HT1080 (cell line): ENCODE measurements at places on chromosomes 1 and 21.

DNA sequence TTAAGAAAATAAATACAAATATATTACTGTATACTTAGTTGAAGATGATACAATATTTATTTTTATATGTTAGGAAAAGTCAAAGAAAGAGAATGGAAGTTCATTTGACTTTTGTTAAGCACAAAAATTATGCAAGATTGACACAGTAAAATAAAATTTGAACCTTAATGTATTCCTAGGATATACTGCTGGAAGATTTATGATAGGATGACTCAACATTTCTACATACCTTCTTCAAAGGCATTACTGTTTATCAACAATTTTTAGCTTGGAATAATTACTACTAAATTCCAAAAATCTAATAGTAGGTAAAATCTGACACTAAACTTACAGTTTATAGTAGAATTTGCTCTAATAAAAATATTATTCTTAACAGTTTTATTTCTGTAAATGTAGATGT, 257.3 kb upstream of the ADAMTS5 start:
- DNase-seq, result no peak

GRCh38 chr1:223411309-223411708, 18.1 kb downstream of the CCDC185 start:
- DNase-seq, result no peak

- DNase-seq, result no peak
Observed at GRCh38 chr1:71502006-71502405, 421.2 kb upstream of the ZRANB2 start.

DNA sequence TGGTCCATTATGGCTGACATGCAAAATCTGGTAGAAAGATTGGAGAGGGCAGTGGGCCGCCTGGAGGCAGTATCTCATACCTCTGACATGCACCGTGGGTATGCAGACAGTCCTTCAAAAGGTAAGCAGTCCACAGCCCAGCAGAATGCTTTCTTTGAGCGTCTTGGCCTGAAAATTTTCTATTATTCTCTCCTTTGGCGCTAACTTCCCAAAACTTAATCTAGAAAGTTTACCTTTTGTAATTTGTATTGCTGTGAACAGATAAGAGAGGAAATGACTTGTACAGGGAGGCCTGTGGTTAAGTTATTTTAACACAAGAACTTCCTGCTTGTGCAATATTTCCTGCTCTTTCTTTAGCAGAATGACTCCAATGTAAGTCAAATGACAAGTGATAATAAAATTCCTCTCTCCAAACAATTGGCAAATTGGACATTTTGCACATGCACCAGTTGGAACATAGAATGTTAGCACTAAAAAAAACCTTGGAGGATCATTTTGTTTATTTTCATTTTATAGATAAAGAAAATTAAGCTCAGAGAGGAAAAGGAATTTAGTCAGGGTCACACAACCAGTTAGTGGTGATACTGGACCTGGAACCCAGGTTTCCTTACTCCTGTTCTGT, 18.9 kb downstream of the CAP1 start:
- peak; percentile 84 for DNase-seq
